NCI-H748 treated with DMSO at 0.1 percent for 48 hours (cell line): ENCODE measurements at places on chromosomes 1 and 21.

- no peak for DNase-seq
These were observed 175.4 kb downstream of the HIVEP3 start for GRCh38 chr1:41743366-41743765.

DNA sequence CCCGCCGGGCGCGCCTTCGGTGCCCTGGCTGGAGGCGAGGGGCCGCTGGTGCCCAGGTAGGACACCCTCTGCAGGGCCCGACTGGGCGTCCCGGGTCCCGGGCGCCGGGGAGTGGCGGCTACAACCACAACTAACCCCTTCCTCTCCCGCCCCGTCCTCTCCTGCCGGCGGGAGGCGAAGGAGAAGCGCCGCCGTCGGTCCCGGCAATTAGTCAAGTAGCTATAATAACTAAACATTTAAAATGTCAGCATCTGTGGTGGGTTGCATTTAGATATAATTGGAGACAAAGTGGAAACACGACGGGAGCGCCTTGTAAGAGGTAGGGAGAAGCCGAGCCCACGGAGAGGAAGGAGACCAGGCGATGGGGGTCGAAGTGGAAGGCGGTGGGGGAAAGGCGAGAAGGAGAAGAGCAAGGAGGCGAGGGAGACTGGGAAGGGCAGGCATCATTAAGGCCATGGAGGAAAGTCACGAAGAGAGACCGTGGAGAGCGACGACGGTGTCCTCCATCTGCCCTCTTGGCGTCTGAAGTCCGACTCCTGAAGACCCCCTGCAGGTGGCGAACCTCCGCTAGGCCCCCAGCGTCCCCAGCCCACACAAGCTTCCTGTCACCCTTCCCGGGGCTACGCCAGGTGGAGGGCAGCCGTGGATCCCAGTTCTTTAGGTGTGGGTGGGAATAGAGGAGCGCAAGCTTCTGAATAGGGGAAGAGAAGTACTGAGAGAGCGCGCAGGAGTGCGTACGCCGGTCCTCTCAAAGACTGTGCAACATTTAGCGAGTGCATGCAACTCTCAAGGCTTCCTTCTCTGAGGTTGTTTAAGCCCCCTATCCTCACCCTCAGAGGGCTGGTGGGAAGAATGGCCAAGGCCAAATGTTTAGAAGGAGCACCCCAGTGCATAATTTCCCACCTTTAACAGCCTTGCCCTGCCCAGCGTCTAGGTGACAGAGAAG is 1.6 kb downstream of the CNIH3 start:
- DNase-seq = no peak

GRCh38 chr21:26920055-26920454 is 46.8 kb downstream of the ADAMTS5 start:
- no peak for DNase-seq

- DNase-seq = no peak
These were observed 39.0 kb upstream of the PDE9A start for GRCh38 chr21:42614396-42614795.

- no peak for DNase-seq
These were observed 71.0 kb downstream of the TOMM20 start for GRCh38 chr1:235057385-235058306.
